Suprapubic skin (tissue), 4 donors: ENCODE measurements at places on chromosomes 1 and 21.

- DNase-seq = no peak
Observed at GRCh38 chr1:156150333-156151011, 2.9 kb upstream of the SEMA4A start.

- no peak for DNase-seq
Observed at GRCh38 chr1:79955966-79956365, 949.4 kb upstream of the ADGRL4 start.

GRCh38 chr1:71303617-71304041 lies 222.8 kb upstream of the ZRANB2 start:
- DNase-seq = no peak

DNA sequence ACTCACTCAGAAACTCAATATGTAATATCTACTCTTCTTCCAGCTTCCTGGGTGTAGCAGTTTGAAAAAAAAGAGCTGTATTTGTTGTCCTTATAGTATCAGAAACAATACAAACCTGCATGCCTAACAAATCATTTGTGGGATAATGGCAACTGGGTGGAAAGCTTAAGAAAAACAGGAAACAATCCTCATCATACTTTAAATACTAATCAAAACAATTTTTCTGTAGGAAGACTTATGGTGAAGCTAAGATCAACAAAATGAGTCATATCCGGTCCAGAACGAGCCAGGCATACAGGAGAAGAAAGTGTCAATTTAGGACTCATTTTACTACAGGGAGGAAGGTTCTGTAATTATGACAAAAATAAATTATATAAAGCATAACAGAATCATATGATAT lies 181.8 kb upstream of the ADGRL4 start:
- no peak for DNase-seq

- DNase-seq = no peak
Observed at GRCh38 chr1:29657816-29658215, 421.5 kb downstream of the PTPRU start.

GRCh38 chr21:43364851-43365424 lies 62.0 kb downstream of the SIK1 start:
- no peak for DNase-seq

DNA sequence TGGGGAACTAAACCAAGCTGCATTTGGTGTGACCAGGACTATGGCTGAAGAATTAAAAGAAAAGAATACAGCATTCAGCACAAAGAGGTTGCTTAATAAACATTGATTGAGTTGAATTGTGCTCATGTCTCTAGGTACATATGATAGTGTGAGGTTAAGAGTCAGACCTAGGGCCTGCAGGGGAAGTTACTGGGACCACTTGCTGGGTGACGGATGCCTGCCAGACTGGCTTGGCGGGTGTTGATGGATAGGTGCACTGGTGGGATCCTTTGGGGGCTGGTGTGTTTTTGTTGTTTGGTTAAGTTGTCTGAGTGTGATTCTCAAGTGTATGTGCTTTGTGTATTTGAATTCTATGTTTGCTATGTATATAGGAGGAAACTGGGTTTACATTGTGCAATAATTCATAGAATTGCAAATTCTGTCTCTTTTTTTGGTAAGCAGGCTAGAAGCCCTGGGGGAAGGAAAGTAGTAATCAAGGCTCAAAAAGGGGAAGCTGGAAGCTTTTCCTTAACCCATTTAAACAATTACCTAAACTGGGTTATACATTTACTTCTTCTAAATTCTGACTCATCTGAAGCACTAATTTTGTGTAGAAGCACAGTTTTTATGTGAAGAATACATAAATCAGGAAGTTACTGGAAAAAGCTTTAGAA lies 1.8 kb downstream of the CD101 start:
- no peak for DNase-seq

- DNase-seq = no peak
Observed at GRCh38 chr1:244006961-244007360, 44.1 kb upstream of the ZBTB18 start.

- DNase-seq = no peak
Observed at GRCh38 chr1:90823686-90824085, 106.6 kb upstream of the BARHL2 start.

- no peak for DNase-seq
Observed at GRCh38 chr1:172642970-172643369, 15.9 kb upstream of the FASLG start.

- no peak for DNase-seq
Observed at GRCh38 chr1:205805082-205805711, 7.8 kb downstream of the SLC41A1 start.

- DNase-seq = peak; percentile 76
Observed at GRCh38 chr21:46126309-46127238, 28.7 kb downstream of the COL6A2 start.

GRCh38 chr1:75099581-75099980 lies 34.6 kb upstream of the LHX8 start:
- DNase-seq = no peak

GRCh38 chr1:64337926-64338325 lies 132.0 kb upstream of the CACHD1 start:
- no peak for DNase-seq

DNA sequence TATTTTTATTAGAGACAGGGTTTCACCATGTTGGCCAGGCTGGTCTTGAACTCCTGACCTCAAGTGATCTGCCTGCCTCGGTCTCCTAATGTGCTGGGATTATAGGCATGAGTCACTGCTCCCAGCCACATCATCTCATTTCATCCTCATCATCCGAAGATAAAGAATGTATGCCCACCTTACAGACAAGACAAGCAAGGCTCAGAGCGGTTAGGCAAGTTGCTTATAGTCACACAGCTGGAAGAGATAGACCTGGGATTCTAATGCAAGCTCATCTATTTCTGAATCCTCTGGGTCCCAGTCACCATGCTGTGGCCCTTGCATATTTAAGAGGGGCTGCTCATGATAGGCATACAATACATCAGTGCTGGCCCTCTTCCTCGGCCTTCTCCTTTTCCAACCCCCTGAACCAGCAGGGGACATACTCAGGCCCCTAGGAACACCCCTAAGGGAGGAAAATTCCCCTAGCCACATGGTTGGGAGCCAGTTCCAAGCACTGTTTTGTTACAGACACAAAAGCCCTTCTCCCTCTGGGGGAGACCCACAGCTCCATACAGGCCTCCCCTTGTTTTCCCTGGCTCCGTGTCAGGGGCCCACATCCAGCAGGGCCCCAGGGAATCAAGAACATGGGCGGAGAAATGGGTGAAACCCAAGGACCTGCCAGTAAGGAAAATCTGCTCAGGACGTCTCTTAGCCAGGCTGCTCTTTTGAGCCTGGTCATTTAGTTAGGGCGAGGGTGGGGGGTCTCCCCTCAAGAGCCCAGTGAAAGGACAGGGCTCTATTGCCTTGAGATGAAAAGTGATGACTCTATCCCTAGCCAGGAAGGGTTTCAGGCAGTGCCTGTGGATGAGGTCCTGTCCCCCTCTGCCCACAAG lies 6.9 kb downstream of the CSRP1 start:
- no peak for DNase-seq

GRCh38 chr1:19495000-19495656 lies 9.8 kb upstream of the CAPZB start:
- DNase-seq = no peak

GRCh38 chr1:7366286-7366954 lies 404.7 kb upstream of the VAMP3 start:
- DNase-seq = no peak

GRCh38 chr1:162535501-162535900 lies 26.0 kb upstream of the UAP1 start:
- DNase-seq = no peak

DNA sequence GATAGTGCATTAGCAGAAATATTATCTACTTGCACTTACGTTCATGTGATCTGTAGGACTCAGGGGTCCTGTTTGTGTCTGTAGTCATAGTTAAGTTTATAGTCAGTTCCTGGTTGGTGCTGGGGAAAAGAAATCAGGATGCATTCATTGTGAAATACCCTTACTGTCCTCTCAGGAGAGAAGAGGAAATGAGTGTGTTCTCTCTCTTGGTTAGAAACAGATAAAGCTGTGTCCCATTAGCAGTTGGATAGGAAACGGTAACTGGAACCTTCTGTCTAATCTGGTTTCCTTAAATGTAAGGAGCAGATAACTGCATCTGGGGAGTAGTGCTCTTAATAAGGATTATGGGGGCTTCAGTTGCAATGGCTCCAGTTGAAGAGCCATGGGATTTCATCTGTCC lies 8.9 kb downstream of the SDCCAG8 start:
- DNase-seq = no peak

GRCh38 chr21:26449161-26449560 lies 123.9 kb downstream of the CYYR1 start:
- DNase-seq = no peak

DNA sequence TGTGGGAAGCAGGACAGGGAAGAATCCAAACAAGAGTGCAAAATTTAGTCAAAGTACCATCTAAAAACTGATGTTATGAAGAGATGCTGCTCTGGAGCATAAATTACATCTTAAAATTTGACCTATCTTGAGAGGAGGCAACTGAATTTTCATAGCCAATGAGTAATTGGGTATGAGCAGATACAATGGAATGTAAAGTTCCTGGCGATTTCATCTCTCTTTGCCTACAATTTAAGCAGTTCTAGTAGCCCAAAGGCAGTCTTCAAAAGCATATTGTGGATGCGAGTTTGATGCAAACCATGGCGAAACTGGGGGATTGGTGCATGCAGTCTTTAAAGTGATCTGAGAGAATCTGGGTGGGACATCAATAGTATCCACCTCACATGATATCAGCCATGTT lies 1265.9 kb downstream of the BRINP3 start:
- no peak for DNase-seq

- DNase-seq = no peak
Observed at GRCh38 chr1:175116903-175117302, 49.3 kb downstream of the TNN start.

DNA sequence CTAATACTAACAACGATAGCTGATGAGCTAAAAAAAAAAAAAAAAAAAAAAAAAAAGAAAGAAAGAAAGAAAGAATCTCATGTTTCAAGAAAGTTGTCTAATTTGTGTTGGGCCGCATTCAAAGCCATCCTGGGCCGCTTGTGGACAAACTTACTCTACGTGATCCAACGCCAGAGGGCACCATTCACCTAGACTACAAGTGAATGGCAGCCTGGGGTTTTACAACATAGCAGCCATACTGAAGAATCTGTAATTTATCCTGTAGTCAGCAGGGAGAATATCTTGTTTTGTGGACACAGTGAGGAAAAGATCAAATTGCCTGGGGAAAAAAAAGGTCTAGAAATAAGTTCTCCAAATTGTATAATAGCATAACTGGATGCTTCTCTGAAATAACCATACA lies 47.0 kb downstream of the CYP2J2 start:
- DNase-seq = no peak

- no peak for DNase-seq
Observed at GRCh38 chr1:61436016-61436415, 288.9 kb downstream of the TM2D1 start.

DNA sequence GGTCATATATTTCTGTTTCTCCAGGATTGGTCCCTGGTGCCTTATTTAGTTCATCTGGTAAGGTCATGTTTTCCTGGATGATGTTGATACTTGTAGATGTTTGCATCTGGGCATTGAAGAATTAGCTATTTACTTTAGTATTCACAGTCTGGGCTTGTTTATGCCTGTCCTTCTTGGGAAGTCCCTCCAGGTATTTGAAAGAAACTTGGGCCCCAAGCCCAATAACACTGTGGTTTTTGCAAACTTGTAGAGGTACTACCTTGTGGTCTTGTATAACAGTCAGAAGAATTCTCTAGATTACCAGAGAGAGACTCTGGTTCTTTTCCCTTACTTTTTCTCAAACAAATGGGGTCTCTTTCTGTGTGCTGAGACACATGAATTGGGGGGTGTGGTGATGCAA lies 251.4 kb upstream of the B3GALT2 start:
- no peak for DNase-seq

- DNase-seq = peak; percentile 16
Observed at GRCh38 chr1:7299994-7300393, 471.1 kb upstream of the VAMP3 start.

GRCh38 chr1:116760487-116760886 lies 6.3 kb downstream of the CD2 start:
- no peak for DNase-seq

DNA sequence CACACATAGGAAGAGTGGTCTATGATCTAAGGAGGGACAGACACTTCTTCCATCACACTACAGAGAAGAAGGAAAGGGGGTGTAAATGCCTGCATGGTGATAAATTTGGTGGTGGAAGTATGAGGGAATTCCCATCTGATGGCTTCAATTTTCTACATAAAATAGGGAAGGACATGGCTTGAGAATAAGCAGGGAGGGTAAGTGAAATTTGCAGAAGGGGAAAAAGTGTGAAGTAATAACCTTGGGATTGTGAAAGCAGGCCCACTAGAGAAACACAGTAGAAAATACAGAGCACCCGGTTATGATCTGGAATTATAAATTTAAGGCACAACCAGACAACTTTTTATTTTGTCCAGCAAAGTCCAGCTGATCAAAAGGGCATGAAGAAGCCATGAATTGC lies 22.7 kb upstream of the HIVEP3 start:
- no peak for DNase-seq

DNA sequence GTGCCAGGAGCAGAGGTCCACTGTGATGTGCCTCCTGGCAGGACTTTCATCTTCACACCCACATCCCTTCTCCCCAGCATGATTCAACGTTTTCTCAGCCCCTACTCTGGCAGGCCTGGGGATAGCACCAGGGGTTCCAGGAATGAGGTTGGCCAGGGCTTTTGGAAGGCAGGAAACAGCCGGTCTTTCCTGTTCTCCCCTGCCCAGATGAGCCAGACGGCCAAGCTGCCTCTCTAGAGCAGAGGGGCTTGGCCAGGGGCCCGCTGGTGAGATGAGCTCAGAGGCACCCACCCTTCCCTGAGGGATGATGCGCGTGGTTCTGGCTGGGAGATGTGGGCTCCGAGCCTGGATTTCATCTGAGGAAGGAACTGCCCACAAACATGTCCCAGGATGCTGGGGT lies 4.3 kb upstream of the MFAP2 start:
- DNase-seq = peak; percentile 93

DNA sequence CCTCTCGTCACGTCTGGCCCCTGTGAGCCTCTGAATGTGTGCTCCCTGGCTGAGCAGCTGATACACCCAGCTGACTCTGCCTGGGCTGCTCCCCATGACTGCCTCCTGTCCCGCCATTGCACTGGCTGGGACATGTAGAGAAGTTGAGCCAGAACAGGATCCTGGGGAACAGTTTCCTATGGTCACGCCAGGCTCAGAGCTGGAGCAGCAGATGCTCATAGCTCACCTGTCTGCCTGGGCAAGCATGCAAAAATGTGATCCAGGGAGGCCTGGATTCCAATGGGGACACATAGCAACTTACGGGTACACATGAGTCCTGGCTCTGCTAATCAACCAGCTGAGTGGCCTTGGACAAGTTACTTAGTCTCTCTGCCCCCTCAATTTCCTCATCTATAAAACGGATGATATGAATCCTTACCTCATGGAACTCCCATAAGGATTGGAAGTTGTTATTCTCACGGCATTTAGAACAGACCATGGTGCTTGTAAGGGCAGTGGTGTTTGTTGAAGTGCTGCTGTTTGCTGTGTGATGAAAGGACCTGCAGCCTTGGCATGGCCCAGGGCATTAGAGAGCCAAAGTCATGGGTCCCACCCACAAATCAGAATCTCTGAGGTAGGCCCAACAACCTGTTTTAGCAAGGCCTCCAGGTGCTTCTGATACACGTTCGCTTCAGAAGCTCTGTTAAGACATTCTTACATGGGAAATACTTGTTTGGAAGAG lies 150.3 kb upstream of the VANGL1 start:
- no peak for DNase-seq

GRCh38 chr1:208233546-208233945 lies 10.6 kb downstream of the PLXNA2 start:
- DNase-seq = no peak
